ENCODE measurements at places on chromosomes 7 and 10.

- no peak for DNase-seq
Measured at GRCh38 chr10:81297292-81297691, 577.7 kb upstream of the NRG3 start.

- DNase-seq = no peak
Measured at GRCh38 chr10:6988654-6989053, 408.6 kb upstream of the PRKCQ start.

- no peak for DNase-seq
Measured at GRCh38 chr7:142956951-142957623, 5.1 kb downstream of the KEL start.

GRCh38 chr7:35735396-35735795 is 40.5 kb upstream of the HERPUD2 start:
- no peak for DNase-seq

- no peak for DNase-seq
Measured at GRCh38 chr7:93016681-93017381, 100.9 kb downstream of the SAMD9 start.

GRCh38 chr7:95921543-95921942 is 149.2 kb downstream of the DYNC1I1 start:
- no peak for DNase-seq

GRCh38 chr7:55374213-55374612 is 9.1 kb downstream of the LANCL2 start:
- DNase-seq = no peak

DNA sequence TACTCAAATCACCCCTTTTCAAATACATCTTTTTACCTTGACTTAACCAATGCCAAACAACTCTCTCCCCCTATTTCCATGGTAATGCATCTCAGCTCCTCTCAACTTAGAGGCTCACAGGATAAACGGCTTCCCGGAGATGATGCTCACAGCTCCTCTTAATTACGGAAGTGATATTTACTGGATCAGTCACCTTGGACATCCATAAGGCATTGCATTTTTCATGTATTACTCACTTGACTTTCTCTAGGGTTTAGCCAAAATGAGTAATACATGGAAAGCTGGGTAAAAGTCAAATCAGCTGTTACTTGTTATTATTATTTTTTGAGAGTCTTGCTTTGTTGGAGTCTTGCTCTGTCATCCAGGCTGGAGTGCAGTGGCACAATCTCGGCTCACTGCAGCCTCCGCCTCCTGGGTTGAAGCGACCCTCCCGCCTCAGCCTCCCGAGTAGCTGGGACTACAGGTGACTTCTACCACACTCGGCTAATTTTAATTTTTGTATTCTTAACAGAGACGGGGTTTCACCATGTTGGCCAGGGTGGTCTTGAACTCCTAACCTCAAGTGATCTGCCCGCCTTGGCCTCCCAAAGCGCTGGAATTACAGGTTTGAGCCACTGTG is 73.3 kb upstream of the RHEB start:
- no peak for DNase-seq

DNA sequence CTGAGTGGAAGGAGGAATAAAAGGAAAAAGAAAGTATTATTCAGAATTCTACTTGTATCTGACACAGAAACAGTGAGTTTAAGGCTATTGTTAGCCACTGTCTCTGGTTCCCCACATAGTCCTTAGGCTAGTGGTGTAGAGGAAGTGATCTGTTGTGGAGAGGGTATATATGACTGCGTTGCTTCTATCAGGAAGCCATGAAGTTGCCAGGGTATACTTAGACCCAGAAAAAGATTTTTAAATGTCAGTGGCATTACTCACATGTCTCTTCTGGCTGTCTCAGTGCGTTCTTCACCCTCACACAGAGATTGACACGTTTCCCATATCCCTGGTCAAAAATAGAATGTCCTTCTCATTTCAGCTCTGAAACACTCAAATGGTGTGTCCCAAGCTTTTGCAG is 72.7 kb downstream of the SEM1 start:
- no peak for DNase-seq

- no peak for DNase-seq
Measured at GRCh38 chr7:51260516-51260915, 56.1 kb downstream of the COBL start.

GRCh38 chr7:39645482-39646407 is 22.4 kb downstream of the RALA start:
- no peak for DNase-seq

DNA sequence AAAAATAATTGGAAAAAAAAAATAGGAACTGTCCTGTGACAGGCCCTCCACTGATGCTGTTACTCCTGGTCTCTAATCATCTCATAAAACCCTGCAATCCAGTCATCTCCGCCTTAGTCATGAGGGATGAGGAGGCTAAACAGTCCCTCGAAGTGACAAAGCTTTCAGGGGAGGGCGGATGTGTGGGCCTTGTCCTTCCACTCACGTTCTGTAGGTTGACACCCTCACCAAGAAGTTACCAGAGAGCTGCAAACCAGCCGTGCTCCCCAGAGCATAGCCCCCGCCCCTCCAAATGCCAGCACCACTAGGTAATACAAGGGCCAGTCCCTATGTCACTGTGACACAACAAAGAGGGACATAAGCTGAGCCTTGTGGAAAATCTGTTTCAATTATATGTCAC is 11.9 kb downstream of the COBL start:
- DNase-seq = no peak

- DNase-seq = no peak
Measured at GRCh38 chr7:51471210-51471980, 154.8 kb upstream of the COBL start.

GRCh38 chr7:158549616-158550393 is 37.8 kb downstream of the PTPRN2 start:
- no peak for DNase-seq

DNA sequence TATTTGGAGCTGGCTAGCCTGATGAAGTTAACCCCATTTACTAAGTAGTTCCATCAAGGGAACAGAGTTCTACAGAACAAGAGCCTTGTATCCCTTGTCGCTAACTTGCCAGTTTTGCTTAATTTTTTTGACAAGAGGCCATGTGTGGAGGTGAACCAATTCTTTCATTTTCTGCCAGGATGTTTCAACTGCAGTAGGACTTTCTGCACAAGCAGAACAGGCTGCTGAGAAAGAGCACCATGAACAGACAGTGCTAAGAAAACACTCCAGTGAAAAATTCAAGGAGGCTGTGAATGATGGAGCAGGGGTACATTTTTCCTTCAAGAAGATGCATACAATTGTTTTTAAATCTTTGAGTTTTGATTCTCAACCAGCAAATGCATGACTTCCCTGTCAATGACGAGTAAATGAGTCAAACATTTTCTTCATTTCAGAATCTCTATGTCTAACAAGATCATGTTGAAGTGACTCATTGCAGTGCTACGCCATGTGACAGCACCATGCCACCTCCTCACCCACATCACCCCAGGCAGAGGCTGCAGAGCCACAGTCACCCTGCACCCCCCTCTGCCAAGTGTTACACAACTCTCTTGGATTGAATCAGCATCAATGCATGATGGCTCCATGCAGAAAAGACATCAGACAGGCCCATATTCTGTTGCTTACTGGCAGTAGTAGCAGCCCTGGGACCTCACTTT is 193.1 kb downstream of the COBL start:
- no peak for DNase-seq

DNA sequence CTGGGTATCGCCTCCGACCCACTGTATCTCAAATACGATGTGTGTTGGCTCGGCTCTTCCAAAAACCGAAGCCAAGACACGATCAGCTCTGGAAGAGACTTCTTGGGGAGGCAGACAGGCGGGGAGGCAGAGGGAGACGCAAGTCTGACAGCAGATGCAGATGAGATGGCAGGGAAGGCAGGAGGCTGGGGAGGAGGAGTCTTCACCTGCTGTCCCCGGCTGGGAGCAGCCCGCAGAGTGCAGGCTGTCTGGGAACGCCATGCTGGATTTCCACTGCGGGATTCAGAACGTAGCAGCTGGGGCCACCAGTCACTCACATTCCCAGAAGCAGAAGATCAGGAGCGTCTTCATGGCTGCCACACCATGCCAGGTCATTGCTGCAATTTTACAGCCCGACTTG is 29.4 kb downstream of the CTBP2 start:
- no peak for DNase-seq

DNA sequence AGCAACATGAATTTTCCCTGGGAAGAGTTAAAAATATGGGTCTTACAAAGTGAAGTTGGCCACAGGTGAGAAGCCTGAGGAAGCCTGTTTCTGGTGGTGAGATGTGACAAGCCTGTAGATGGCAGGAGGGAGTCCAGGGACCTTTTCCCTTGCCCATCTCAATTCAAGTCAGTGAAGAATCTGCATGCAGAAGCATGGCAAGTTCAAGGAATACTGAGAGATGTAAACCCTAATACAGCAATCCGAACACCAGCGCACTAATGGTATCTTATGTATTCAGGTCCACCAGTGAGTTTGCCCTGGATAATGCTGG is 73.6 kb downstream of the RHOBTB1 start:
- peak; percentile 23 for DNase-seq

Measured in NCI-H1436 (cell line).